ENCODE measurements at places on chromosomes 16 and 17. TPM values are rescaled to one million over a fixed set of nuclear protein-coding genes. Genes with fewer than 3 reads are reported as not detected.

Gene ODAD4
- total RNA-seq: 1.8 TPM

Gene PDF
- total RNA-seq: 43.8 TPM

Gene KRTAP4-4
- not detected for total RNA-seq

Gene ABCA3
- 22.8 TPM for total RNA-seq

Gene KRTAP3-1
- total RNA-seq: not detected

Gene MYH3
- 0.99 TPM for total RNA-seq

Gene MYO15A
- 0.31 TPM for total RNA-seq

Gene C16orf78
- not detected for total RNA-seq

Gene DPEP2
- total RNA-seq: not detected

Gene PRKAR1A
- total RNA-seq: 127 TPM

Gene ARL17B
- 10.1 TPM for total RNA-seq

Gene KRT39
- not detected for total RNA-seq

Measured in A549 treated with ZK216348 at 1 μM for 4 hours (cell line).